Tibial nerve (tissue), 4 donors: ENCODE measurements at places on chromosomes 5 and 9. TPM values are rescaled to one million over a fixed set of nuclear protein-coding genes. Genes with fewer than 3 reads are reported as not detected.

CAMSAP1 gene
- total RNA-seq: 27.6 TPM

DNA sequence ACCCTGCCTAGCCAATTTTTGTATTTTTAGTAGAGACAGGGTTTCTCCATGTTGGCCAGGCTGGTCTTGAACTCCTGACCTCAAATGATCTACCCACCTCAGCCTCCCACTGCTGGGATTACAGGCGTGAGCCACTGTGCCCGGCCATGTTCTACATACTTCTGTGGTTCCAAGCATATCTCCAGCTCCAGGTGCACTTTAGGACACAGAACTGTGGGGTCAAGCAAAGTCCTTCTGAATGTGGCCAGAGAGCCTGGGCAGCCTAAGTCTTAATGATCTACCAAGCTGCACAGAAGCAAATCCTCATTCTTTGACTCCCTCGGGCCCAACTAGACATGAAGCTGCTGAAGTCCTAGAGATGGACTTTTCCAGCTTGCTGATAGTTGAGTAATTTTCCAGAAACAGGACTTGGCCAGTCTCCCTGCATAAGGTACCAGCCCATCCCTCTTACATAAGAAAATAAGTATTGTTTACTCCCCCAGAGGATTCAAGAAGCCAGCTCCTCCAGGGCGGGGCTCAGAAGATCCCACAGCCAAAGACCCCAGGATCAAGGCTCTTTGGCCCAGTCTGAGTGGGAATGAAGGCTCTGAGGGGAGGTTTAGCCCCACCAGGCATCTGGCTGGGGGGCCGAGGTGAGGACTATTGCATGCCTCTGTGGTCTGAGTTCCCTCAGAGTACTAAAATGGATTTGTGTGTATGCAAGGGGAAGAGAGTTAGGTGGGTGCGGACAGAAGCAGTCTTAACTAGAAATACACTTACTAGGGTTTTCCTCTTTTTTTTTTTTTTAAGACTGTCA, 8.7 kb downstream of the CLTB start:
- DNase-seq: peak; percentile 61

DOCK8 gene
- 17.9 TPM for total RNA-seq

TEX48 gene
- total RNA-seq: not detected

PCDHGB4 gene
- 12.0 TPM for total RNA-seq

- DNase-seq: no peak
These were observed 146.1 kb upstream of the OTULINL start for GRCh38 chr5:14435481-14435880.

HAPLN1 gene
- total RNA-seq: not detected

DNA sequence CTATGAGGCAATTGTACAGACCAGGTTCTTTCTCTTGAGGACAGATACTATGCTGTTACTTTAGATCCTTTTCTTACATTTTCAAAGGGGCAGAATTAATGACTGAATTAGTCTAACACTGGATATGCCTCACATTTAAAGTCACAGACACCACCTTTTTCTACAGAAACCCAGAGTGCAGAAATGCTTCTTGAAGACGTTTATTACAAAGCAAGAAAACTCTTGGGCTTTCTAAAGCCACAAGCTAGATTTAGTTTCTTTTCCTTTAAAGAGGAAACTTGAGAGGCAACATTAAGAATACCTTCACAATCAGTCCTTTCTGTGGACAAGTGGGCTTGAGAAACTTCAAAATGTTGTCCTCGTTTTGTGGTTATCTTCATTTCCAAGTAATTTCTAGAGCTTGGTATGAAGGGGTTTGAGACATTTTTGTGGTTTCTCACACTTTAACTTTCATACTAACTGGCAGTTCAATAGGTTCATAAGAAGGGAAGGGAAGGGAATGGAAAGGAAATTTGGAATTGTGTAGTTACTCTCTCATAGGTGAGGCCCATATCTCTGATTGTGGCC, 527.4 kb downstream of the RASEF start:
- DNase-seq: no peak

DNA sequence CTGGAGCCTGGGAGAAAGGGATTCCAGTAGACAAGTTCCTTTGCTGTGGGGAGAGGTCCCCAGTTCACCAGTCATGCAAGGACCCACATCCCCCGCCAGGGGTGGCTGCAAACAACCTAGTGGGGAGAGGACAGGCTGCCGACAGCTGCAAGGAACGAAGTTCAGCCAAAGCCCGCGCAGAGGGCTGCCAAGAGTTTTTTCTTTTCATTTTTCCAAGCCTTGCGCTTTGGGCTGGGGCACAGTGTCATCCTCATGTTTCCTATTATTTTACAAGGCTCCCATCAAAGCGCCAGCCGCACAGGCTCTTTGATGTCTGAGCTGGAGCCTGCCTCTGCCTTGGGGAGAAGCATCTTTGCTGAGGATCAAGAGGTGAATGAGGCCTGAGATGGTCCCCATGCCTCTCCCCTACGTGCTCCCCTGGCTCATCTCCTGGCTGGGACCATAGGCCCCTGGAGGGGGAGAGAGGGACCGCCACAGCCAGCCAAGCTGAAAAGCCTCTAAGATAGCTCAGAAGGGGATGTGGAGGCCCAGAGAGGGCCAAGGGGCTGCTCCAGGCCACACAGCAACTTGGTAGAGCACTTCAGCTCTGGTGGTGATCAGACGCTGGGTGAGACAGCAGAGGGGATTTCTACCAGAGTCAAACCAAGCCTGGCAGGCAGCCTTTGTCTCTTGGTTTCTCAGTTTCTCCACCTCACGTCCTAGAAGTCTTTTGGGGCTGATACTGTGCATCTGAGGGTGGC, 50.4 kb upstream of the SYNPO start:
- peak; percentile 57 for DNase-seq

DNA sequence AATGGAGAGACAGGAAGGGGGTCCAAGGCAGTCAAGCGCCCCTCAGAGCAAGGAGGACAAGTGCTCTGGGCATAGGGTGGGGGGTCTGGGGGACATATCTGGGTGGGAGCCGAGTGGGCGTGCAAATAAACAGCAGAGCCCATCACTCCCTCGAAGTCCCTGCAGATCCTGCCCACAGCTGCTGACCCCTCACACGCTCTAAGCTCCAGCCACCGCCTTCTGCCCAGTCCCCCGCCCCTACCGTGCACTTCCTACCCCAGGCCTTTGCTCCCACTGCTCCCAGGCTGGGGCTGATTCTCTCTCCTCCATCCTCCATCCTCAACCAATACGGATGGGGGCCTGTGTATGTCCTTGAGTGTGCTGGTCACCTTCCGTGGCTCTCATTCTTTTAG, 16.9 kb upstream of the ALDH1B1 start:
- DNase-seq: no peak

DNA sequence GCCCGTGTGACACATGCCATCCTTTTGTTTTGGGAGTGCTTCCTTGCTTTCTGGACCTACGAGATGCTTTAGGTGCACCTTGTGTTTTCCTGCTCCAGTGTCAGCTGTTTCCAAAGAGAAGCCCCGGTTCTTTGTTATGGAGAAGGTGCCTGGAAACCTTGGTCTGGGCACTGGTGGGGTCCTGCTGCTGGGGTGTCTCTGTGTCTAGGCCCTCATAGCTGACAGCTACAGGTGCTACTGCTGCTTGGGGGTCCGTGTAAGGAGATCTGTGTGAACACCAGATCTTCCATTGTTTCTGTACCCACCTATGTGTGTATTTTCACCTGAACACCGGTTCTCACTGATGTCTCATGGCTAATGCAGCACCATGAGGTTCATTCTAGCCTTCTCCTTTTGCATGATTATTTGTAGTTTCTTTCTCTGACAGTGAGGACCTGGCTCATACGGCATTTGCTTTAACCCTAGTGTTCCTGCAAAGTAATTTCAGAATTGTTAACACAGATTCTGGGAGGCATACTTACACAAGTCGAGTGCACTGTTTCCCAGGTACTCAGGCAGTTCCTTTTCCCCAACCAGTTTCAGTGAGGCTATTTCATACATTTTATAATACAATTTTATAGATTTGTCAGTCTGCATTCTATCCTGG, 13.2 kb upstream of the FAM120AOS start:
- no peak for DNase-seq

GRCh38 chr9:38289236-38289865, 103.2 kb upstream of the ALDH1B1 start:
- DNase-seq: no peak

ECM2 gene
- 15.9 TPM for total RNA-seq
